Activated CD4-positive, alpha-beta T cell treated with anti-CD3 and anti-CD28 coated beads, Interleukin-2, amount 50 U/mL, for 4 hours (primary cell): ENCODE measurements at places on chromosomes 3 and 15.

DNA sequence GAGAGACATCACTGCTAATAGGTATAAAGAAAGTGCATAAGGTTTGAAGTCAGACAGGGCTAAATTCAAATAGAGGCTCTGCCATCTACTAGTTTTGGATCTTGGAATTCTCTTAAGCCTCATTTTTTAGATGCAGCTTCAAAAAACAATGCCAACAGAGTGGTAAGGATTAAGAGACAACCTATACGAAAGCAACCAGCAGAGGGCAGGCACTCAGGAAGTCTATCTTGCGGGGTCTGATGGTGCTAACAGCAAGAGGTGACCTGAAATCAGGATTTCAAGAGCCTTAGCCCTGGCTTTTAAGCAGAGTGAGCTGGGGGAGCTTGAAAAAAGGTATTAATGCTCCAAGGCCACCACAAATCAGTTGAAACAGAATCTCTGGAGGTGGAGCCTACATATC lies 40.7 kb downstream of the LDHAL6B start:
- peak; percentile 37 for DNase-seq

- no peak for DNase-seq
These were observed 234.0 kb downstream of the XXYLT1 start for GRCh38 chr3:195036974-195037373.

DNA sequence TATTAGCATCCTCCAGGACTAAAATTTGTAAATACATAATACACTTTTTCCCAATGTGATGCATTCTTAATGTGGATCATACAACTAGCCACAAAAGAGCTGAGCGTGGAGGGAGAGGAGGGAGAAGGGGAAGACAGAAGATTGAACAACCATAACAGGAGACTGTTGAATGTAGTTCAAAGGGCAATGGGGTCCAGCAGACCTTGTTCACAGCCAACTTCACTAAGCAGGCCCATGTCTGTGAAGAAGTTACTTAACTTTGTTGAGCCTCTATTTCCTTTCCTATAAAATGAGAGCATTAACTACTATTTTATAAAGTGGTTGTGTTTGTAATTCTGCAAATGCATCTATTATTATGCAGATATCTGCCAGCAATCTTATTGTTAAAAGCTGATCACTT lies 13.3 kb downstream of the NCEH1 start:
- DNase-seq: no peak

GRCh38 chr3:151213881-151214280 lies 10.9 kb upstream of the GPR171 start:
- DNase-seq: no peak

GRCh38 chr15:92886042-92886537 lies 14.0 kb upstream of the CHD2 start:
- no peak for DNase-seq

- no peak for DNase-seq
These were observed 23.1 kb upstream of the MITF start for GRCh38 chr3:69716119-69716518.
